ENCODE measurements at places on chromosomes 3 and 15. TPM values are rescaled to one million over a fixed set of nuclear protein-coding genes. Genes with fewer than 3 reads are reported as not detected.

DNA sequence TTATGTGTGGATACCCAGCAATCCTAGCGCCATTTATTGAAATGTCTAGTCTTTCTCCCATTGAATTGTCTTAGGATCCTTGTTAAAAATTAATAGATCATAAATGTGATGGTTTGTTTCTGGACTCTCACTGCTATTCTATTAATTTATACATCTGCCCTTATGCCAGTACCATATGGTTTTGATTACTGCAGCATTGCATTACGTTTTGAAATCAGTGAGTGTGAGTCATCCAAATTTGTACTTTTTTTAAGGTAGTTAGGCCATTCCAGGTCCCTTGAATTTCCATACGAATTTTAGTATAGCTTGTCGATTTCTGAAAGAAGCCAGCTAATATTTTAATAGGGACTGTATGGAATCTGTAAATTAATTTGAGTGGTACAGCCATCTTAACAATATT lies 648.6 kb upstream of the ZNF385D start:
- DNase-seq, result no peak

DNA sequence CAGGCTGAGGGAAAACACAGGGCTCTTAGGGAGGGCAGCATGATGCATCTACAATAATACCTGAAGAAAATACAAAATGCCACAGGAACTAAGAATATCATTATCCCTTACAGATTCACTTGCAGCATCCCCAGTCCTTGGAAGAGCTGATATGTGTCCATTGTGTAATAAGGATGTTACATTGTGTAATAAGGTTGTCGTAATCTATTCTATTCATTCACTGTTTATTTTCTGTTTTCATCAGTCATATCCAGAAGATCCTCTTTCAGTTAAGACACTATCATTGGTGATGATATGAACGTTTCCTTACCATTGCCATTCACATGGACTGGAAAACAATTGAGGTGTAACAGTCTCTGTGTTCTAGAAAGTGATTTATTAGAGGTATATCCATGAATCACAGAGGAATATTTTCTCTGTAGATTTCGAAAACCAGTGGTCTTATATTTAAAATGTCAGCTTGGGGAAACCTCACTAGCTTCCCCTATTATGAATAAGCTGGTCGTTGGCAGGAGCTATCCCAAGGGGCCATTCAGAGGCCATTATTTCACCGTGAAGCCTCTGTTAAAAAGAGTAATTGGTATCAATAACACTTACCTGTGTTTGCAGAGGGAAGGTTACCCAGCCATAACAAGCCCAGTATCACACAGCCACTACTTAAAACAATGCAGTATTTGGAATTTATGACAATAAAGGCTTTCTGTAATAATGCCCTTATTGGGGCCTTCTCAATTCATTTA lies 241.1 kb downstream of the ZNF385D start:
- no peak for DNase-seq

DNA sequence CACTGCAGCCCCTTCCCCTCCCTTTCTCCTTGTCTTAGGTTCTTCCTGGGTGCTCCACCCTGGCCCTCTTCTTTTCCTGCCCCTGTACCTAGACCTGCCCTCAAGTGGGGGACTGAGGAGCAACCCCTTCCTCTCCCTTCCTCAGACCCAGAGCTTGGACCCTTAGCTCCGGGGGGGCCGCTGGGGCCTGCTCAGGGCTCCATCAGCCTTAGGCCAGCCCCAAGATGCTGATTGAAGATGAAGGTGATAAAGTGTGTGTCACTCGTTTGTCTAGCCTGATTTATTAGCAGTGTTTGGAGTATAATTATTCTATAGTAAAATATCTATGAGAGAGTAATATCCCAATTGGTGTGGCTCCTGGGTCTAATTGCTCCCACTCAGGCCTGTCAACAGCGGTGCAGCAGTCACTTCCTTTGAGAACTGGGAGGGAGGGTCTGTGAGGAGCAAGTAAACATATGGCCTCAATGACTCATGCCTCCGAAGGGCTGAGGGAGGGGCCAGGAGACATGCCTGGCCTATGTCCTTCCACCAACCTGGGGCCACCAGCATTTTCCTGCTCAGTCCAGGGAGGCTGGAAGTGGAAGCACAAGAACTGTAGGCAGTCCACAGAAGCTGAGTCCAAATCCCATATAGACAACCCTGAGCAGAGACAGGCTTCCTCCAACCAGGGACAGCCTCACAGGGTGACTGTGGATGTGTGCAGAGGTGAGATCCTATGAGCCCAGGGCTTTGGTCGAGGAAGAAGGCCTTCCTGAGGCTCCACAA lies 123.2 kb downstream of the DNAJB8 start:
- no peak for DNase-seq

DNA sequence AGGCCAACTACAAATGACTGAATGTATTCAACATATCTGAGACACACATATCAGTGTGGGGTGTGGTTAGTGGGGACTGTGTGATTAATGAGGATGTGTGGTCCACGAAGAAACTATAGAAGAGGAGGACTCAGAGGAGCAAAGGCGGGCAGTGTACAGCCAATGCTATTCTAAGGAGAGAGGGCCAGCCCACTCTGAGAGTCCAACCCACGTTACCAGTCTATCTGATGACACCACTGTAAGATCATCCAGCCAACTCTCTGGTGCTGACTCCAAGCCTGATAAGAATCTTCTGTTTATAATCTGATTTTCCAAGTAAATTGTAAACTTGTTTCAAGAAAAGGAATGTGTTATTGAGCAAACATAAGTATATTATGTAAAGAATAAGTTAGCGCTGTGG lies 47.2 kb downstream of the MCF2L2 start:
- DNase-seq, result no peak

The P2RY14 gene
- 0.79 TPM for polyA plus RNA-seq

GRCh38 chr3:186988806-186989205 lies 58.5 kb downstream of the ST6GAL1 start:
- no peak for DNase-seq

GRCh38 chr3:102614021-102614569 lies 179.3 kb downstream of the ZPLD1 start:
- DNase-seq, result no peak

- DNase-seq, result no peak
Measured at GRCh38 chr3:95758707-95759106, 1055.7 kb upstream of the EPHA6 start.

DNA sequence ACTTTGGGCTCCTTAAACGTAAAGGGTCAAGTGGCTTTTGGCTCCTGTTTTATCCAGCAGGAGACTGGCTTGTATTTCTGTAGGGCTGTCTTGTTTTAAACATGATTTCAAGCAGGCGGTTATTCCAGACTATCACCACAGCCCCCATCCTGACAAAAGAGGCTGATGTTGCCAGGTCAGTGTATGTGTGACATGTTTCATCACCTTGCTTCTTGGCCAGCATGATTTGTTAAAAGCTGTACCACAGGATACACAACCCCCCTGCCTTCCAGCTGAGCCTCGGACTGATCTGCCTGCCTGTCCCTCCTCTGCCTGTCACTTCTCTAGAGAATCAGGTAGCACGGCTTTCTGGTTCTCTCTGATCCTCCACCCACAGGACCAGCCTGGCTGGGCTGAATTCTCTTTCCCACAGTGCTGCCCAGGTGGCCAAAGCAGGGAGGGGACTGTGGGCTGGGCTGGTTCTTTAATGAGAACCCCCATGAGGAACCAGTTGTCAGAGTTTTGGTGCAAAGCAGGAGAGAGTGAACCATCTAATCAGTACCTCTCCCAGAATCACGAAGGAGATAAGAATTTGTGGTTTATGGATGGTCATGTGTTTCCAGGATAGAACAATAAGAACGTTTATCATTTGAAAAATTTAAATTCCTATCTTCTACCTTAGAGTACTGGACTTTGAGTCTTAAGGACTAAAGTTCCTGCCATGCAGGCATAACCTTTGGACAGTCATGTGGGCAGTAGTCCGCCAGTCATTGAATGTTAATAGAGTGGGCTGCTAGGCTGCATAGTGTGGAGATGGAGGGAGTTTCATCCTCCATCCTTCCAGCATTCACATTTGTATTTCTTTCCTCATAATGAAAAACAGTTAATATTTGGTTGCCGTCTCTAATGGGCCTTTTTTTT lies 8.8 kb downstream of the ABHD6 start:
- DNase-seq, result no peak
